ENCODE measurements at places on chromosomes 5 and 9.

DNA sequence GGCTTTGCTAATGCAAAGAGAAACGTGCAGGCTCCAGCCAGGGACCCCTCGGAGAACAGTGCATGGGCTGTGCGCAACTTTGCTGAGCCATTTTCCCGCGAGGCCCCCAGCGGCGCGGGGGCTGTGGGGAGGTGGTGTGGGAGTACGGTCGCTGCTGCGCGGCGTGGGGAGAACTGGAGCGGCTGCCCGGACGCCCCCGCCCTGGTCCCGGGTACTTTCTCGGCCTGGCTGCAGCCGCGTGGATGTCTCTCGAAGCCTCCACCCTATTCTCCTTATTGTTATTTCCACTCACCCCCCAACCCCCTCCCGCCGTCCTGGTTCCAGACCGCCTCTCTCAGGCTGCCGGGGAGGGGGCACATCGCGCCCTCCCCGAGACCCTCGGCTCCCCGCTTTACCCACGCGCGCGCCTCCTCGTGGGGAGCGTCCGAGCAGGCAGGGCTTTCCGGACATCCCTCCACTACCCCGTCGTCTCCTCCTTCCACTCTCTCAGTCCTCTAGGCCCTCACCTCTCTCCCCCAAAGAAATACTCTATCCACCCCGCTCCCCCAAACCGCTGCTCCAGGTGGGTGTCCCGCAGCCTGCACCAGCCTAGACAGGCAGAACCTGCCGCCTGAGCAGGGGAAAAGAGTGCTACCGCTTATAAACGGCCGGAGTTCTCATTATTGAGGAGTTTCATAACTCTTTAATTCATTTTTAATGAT, 68.6 kb upstream of the TBCA start:
- no peak for DNase-seq

DNA sequence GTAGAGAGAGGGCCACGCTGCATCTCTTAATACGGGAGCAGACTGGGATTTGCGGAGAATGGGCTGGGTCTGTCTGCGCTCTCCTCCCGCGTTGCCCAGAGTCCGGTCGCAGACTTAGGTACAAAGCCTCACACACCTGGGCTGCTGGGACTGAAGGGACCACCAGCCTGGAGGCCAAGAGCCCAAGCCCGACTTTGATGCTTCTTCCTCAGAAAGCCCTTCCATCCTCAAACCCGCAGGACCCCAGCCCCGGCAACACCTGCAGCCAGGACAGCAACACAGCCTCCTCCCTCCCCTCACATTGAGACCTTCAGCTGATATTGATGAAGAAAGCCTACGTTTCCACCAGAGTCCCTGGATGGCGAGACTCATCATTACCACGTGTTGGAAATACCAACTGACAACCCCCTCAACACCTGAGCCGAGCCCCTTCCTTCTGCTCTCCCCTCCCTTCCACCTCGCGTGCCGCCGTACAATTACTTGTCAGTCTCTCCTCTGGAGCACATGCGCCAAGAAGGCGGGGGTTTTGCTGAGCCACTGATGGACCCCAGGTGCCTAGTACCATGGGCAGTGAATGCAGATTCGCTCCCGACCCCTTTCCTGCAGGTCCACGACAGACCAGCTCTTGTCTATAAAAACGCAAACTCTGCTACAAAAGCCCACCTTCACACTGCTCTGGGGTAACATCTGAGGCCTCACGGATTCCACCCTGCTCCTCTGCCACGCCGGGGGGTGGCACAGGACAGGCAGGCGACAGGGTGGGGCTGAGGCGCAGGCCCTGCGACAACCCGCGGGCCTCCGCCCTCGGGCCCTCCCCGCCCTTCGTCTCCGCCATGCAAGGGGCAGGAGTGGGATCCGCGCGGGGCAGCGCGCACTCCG, 841 bp downstream of the ASB6 start:
- no peak for DNase-seq

DNA sequence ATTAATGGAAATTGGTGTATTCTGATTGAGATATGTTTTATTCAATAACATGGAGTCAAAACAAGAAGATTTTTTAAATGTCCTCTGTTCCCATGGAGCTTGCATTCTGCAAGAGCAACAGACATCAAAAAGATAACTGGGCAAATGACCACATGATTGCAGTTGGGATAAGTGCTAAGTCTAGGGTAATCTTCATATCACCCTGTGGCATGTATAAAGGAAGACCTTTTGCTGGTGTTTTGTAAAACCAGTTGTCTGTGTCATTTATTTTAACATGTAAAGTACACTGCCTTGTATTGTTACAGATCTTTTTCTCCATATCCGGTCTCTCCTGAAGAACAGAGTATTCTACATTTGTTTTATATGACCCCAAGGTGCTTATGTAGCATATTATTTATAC, 44.0 kb downstream of the PTCD2 start:
- no peak for DNase-seq

- no peak for DNase-seq
These were observed 1.8 kb downstream of the NCS1 start for GRCh38 chr9:130174025-130174424.

GRCh38 chr5:2293906-2294305, 411.2 kb upstream of the IRX4 start:
- DNase-seq: no peak

DNA sequence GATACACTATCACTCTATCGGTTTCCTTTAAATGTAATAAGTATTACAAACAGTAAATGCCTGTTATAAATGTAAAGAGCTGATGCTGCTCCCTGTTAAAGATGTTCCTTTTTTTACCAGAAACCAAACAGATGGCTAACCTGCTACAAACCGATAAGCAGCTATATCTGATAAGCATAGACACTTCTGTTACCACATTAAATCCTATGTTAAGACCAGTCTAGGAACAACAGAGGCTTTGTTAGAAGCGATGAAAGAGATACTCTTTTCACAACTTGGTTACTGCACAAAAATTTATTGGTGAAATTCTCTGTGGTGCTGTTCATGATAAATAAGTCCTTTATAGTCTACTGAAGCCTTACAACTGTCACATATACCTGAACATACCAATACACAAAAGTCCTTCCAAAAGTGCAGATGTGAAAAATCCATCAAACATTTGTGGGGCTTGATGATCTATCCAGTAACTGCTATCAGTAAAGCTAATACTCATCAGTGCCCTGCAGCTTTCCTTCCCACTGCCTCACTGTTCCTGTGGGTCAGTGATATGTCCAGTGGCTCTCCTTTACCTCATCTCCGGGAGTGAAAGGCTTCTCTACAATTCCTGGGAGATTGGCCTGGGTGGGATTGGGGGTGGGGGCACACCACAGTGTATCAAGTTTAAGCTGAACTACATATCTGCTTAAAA, 25.8 kb upstream of the PRXL2C start:
- no peak for DNase-seq

DNA sequence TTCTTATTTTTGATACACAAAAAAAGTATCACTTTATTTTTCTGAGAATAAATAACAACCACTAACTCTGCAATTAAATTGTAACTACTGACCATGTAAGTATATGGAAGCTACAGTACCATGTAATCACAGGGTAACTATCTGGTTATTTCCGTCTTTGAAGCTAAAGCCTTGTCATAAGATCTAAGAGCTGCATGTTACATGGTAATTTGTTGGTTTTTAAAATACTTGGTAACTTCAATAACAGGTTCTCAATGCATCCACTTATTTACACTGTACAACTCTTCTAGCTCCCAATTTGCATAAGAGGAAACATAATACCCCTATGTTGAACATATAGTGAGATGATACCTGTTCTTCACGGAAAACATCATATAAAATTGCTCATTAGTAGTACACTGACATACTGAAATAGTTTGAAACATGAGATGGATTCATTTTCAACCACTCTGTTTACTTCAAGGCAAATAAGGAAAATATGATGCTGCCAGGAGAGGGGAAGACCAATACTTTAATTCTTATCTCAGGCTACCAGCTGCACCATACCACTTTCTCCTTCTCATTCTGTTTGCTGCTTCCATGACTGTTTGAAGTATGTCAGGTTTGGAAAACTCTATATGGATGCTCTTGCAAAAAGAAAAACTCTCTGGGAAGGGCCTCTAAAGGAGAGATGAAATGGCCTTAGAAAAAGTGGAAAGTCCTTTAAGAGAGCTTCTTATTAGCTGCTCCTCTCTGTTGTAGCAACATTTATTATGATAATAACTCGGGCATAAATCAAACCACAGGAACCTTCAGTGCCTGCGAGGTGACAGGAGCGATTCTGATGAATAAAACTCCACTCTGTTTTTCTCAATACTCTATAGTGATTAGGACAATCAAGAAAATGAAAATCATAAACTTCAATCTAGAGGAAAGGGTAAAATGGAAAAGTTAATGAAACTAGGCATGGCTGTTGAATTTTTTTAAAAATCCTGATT, 150.2 kb downstream of the KIAA0825 start:
- DNase-seq: no peak

DNA sequence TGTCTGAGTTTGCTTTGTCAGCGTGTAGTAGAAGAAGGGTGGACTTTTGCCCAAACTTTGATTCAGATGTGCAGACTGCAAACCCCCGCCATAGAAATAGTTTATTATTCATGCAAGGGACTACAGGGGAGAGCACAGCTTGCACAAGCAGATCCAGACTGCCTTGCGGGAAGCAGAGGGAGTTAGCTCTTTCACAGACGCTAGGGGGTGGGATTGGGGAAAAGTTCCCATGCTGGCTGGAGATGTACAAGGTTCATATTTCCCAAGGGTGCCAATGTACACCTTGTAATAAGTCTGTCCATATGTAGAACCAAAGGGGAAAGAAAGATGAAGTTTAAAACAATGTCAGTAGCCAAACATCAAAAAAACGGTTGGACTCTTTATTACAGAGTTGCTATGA, 749.7 kb upstream of the COX7C start:
- DNase-seq: no peak

DNA sequence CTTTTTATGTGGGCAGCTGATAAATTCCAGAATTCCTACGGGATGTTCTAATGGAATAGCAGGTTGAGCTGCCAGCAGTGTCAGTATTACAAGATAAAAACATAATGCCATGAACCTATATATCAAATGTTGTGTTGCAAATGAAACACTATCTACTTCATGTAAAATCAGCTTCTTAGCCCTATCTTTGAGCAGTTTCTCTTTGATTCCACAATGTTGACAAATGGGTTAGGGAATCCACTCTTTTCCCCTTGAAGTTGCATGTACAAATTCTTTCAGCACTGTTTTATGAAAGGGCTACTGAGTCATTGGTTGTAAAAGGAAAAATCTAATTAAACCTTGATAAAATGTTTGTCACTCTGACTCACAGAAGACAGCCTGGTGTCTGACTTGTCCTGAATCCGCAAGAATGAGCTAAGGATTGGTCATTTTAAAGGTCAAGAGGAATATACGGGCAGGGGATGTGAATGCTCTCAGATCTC, 950.6 kb upstream of the NUDT12 start:
- no peak for DNase-seq

DNA sequence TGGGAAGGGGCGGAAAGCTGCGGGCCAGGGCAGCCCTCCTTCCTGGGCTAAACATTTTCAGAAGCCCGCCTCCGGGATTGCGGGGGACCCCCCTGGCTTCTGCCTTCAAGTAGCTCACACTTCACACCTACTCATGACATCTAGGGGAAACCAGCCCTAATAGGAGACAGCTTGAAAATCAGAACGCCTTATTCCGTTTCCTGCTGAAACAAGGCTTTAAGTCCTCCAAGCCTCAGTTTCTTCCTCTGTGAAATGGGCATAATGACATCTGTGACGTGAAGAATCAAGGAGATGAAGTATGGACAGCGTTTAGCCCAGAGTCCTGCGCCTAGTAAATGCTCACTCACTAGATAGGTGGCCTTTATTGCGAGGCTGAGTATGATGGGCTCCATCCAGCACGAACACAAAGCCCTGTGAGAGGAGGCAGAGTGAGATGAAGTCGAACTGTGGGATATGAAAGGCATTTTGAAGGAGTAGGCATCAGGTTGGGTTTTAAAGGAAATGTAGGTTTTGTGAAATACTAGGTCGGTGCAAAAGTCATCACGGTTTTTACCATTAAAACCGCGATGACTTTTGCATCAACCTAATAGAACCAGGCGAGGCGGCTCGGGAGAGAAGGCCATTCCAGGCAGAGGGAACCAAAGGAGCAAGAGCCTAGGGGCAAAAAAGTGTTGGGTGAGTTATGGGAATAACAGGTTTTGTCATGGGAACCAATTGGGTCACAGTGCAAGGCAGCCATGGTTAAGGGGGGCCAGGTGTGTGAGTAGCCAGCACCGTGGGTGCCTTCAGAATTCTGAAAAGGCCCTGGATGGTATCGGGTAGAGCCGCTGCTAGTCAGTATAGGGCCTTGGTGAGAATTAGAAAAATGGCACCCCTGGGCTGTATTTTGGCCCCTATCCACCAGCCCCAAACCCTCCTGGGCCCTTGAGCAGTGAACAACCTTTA, 1.0 kb upstream of the TSC1 start:
- no peak for DNase-seq

DNA sequence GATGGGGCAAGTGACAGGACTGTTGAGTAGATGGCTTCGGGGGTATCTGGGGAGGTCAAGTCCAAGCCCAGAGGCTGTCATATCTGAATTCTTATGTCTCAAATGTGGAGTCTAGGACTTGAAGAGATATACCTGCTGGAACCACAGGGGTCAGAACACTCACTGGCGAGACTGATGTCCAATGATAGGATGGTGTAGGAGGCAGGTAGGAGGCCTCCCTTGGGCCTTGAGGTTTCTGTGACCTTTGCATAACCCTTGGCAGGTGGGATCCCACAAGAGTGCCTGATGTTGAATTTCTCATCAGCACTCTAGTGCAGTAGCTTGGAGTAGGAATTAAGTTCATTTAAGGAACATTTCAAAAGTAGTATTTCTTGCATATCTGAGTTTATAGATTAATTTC, 2.8 kb downstream of the CCL21 start:
- no peak for DNase-seq

DNA sequence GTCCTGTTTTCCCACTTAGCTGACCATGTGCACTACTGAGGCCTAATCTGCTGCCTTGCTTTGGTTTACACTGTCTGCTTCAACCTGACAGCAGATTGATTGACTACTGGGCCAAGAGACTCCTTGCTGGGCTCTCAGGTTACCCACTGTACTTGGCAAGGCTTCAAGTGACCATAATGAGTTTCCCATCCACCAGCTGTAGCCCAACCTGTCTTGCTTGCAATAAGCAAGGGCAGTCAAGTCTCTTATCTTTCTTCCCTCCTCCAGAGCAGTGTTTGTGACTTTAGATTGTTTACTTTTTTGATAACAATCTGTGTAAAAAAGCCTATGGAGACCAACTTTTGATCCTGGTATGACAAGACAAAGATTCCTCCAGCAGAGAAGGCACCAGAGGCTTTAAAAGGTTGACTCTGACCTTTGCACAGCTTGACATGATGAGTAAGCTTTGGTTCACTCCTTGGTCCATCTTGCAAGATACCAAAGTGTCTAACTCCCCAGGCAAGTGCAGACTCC, 912.3 kb upstream of the SEMA6A start:
- no peak for DNase-seq

GRCh38 chr9:17063535-17064135, 71.2 kb upstream of the CNTLN start:
- no peak for DNase-seq

GRCh38 chr9:88272986-88273385, 115.3 kb upstream of the SPIN1 start:
- no peak for DNase-seq
